ENCODE measurements at places on chromosomes 3 and 15.

DNA sequence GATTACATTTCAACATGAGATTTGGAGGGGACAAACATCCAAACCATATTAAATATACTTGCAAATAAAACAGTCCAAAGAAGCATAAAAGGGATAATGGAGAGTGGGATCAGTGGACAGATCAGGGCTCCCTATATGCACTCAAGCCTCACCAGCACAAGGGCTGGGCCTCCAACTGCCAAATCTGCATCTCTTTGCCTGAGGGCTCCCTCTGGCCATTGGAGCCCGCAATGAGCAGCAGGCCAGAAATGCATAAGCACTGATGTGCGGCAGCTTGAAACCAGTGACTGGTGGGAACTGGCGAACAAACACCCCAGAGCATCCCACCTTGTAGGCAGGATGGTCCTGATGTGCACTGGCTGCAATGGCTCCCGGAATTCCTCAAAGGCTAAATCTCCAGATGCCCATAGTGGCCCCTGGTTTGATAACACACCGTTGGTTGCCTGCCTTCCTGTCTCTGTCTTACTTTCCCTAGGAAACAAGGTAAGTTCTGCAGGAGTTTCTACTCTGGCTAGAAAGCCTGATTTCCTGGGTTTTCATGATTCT is 55.9 kb upstream of the POMGNT2 start:
- DNase-seq: no peak

GRCh38 chr3:3739330-3740060 is 59.7 kb upstream of the LRRN1 start:
- no peak for DNase-seq

- no peak for DNase-seq
Measured at GRCh38 chr3:40765884-40766283, 241.1 kb downstream of the ZNF621 start.

- no peak for DNase-seq
Measured at GRCh38 chr3:9247941-9248521, 1.4 kb downstream of the SRGAP3 start.

- DNase-seq: no peak
Measured at GRCh38 chr3:27633224-27633545, 88.9 kb downstream of the EOMES start.

GRCh38 chr3:119288669-119289403 is 5.3 kb upstream of the ARHGAP31 start:
- no peak for DNase-seq

GRCh38 chr3:56055951-56056350 is 412.3 kb downstream of the ERC2 start:
- DNase-seq: no peak

GRCh38 chr3:141949972-141950371 is 73.5 kb downstream of the ATP1B3 start:
- no peak for DNase-seq

- DNase-seq: peak; percentile 64
Measured at GRCh38 chr3:108486941-108487340, 23.5 kb downstream of the MYH15 start.

DNA sequence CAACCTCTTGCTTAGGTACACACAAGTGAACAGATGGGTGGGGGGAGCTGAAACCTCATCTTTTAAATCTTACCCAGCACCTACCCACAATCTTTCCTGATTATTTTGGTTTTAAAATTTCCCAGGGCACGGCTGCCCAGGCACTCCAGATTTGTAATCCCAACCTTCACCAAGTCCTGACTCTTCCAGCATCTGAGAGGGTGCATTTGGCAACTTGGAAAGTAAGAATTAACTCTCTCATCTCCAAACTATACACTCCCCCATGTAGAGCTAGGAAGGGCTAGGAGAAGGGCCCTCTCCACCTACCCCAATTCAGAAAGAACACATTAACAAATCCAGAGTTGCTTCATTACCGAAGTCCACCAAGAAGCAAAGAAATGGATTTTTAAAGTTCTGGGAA is 41.7 kb upstream of the PRICKLE2 start:
- no peak for DNase-seq

DNA sequence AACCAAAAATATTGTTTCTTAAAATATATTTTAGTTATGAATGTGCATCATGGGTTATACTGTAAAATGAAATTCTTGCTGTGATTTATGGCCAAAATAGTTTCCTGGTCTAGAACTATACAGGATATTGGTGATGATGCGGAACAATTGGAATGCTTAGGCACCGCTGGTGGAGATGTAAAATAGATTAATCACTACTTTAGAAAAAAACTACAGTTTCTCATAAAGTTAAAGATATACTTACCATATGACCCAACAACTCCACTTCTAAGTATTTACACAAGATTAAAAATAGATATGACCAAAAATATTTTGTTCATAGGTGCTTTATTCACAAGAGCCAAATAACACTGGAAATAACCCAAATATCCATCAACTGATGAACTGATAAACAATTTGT is 126.7 kb downstream of the TUSC7 start:
- no peak for DNase-seq

GRCh38 chr15:65981837-65982626 is 112.7 kb downstream of the RAB11A start:
- DNase-seq: no peak

DNA sequence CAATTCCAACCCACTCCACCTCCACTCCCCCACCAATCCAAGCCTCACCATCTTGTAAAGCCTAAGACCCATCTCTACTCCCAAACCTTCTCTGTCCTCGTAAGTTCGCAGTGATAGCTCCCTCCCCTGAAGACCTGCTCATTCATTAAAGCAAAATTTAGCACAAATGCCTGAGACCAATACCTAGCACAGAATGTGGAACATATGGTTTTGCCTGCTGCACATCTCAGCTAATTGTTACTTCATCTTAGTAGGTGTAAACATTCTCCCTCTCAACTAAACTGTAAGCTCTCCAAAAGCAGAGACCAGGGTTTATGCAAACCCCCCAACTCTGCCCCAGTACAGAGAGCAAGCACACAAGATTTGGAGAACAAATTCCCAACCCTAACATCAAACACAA is 20.5 kb downstream of the DCLK3 start:
- DNase-seq: no peak

DNA sequence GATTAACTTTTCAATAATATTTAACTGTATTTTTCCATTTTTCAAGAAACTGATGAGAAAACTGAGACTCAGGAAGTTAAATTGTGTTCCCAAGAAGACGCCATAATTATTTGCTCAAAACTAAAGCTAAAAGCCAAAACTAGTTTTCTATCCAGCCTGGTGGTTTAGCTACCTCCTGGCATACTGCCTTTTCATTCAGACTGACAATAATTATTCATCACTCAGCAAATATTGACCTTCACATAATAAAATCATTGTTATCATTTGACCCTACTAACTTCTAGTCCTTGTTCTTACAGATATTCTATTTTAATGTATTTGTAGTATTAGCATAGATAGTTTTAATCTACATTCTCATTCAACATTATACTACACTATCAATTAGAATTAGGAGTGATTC is 210.6 kb upstream of the GADL1 start:
- DNase-seq: no peak

DNA sequence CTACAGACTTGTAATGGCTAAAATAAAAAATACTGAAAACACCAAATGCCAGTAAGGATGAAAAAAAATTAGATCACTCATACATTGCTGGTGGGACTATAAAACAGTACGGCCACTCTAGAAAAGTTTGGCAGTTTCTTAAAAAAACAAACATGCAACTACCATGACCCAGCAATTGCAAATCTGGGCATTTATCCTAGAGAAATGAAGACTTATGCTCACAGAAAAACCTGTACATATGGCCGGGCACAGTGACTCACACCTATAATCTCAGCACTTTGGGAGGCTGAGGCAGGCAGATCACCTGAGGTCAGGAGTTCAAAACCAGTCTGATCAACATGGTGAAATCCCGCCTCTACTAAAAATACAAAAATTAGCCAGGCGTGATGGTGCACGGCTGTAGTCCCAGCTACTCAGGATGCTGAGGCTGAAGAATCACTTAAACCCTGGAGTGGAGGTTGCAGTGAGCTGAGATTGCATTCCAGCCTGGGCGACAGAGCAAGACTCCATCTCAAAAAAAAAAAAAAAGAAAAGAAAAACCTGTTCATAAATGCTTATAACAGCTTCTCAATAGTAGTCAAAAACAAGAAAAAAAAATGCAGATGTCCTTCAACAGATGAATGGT is 5.6 kb downstream of the TP53BP1 start:
- DNase-seq: no peak

GRCh38 chr15:92306663-92307062 is 87.0 kb upstream of the ST8SIA2 start:
- no peak for DNase-seq

GRCh38 chr3:108509263-108509662 is 1.1 kb downstream of the MYH15 start:
- DNase-seq: no peak

GRCh38 chr3:124730941-124731297 is 667 bp downstream of the UMPS start:
- DNase-seq: no peak

- DNase-seq: no peak
Measured at GRCh38 chr3:171365489-171365888, 94.7 kb downstream of the TNIK start.
